ENCODE measurements at places on chromosomes 3 and 15. TPM values are rescaled to one million over a fixed set of nuclear protein-coding genes. Genes with fewer than 3 reads are reported as not detected.

Gene ITIH3
- total RNA-seq: 0.76 TPM

- H3K4me3 ChIP-seq: no peak overlapping the region
- H3K36me3 ChIP-seq: no peaks in the 10 kb centered on the region
- peaks cover 3% of the 10 kb centered on the region for H3K27me3 ChIP-seq
- no peak for DNase-seq
- H3K4me1 ChIP-seq: no peaks in the 10 kb centered on the region
- H3K27ac ChIP-seq: no peak overlapping the region
These were observed 38.6 kb downstream of the CD200 start for GRCh38 chr3:112371569-112371968.

DNA sequence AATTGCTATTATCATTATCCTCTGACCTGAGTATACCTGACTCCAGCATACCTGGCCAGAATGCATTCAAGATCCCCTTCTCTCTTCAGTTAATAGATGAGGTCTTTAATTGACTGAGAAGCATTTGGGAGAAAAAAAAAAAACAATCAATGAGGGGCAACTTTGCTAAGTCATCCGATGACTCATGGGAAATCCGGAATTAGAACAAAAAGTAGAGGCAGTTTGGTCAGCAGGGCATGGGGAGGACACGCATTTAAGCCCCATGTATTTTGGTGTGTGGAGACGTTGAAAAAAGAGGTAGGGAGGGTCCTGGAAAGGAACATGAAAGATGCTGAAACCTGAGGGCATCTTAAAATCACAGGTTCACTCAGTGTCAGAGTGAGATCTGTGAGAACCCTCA, 256.2 kb downstream of the RORA start:
- H3K4me3 ChIP-seq: no peak overlapping the region
- no peak overlapping the region for H3K27ac ChIP-seq
- H3K36me3 ChIP-seq: no peaks in the 10 kb centered on the region
- no peak for DNase-seq

Gene PLOD2
- total RNA-seq: 0.39 TPM

Gene KATNBL1
- total RNA-seq: 36.5 TPM

- no peak overlapping the region for H3K27ac ChIP-seq
- DNase-seq: no peak
- H3K36me3 ChIP-seq: no peaks in the 10 kb centered on the region
- no peaks in the 10 kb centered on the region for H3K27me3 ChIP-seq
- no peak overlapping the region for H3K4me3 ChIP-seq
These were observed 403.8 kb upstream of the ADAMTS9 start for GRCh38 chr3:65091565-65091964.

DNA sequence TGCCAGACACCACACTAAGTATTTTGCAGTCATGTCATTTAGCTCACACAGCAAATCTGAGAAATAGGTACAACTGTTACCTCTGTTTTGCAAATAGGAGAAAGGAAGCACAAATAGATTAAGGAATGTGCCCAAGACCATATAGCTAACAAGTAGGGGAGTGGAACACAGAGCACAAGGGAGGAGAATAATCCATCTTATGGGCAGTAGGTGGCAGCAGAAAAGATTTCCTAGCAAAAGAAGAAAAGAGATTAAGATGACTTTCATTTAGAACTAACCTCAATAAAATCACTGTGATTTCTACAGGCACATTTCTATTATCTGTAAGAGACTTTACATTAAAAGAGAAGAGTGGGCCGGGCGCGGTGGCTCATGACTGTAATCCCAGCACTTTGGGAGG, 49.1 kb downstream of the NR1I2 start:
- no peak overlapping the region for H3K4me3 ChIP-seq
- no peaks in the 10 kb centered on the region for H3K4me1 ChIP-seq
- no peaks in the 10 kb centered on the region for H3K36me3 ChIP-seq
- no peak overlapping the region for H3K27ac ChIP-seq
- H3K27me3 ChIP-seq: no peaks in the 10 kb centered on the region

DNA sequence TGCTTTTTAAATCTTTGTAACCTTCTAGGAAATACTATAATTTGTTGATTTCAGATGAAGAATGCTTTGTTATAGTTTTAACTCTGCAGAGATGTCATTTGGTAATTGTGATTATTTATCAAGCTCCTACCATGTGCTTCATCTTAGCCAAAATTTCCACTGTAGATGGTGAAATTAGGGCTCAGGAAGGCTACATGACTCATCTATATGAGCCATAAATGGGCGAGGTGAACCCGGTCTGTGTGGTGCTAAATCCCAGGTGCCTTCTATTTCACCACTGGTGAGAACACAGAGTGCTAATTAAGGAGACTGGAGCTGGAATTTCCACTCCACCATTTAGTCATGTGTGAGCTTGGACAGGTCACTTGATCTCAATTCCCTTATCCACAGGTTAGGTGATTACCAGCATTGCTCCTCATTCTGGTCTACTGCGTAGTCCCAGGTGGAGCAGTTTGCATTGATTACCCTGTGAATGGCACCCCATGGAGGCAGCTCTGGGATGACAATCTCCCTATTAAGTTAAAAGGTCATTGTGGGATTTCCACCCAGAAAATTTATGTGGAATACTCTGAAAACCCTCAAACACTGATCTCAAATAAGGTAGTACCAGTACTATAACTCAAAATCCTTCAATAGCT, 2.8 kb upstream of the CCR3 start:
- no peaks in the 10 kb centered on the region for H3K4me1 ChIP-seq
- DNase-seq: no peak

GRCh38 chr3:37402351-37402750, 228.0 kb upstream of the LRRFIP2 start:
- no peak overlapping the region for H3K4me3 ChIP-seq
- H3K27me3 ChIP-seq: no peaks in the 10 kb centered on the region
- no peak overlapping the region for H3K27ac ChIP-seq
- no peak for DNase-seq
